ENCODE measurements at places on chromosomes 2 and 18.

- no peak for DNase-seq
Measured at GRCh38 chr2:68811364-68811763, 59.8 kb downstream of the BMP10 start.

DNA sequence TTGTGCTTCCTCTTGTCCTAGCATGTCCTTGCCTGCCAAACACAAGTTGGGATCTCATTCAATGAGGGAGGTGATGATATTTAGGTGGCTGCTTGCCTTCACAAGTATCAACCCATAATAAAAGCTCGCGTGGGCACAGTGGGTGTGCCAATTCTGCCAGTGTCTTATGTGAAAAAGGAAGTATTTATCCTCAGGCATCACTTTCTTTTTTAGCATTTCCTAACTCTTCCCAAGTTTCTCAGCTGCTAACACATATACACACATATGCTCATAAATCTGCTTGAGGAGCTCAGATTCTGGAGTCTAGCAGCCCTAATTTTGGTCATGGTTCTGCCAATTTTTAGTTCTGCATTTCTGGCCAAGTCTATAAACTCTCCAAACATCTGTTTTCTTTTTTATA is 319.5 kb upstream of the HNMT start:
- DNase-seq, result no peak

- no peak for DNase-seq
Measured at GRCh38 chr2:27209621-27210401, 2.0 kb upstream of the ATRAID start.

GRCh38 chr2:73728043-73728442 is 9.1 kb downstream of the TPRKB start:
- no peak for DNase-seq

GRCh38 chr2:144354953-144355352 is 165.0 kb downstream of the ZEB2 start:
- DNase-seq, result no peak

DNA sequence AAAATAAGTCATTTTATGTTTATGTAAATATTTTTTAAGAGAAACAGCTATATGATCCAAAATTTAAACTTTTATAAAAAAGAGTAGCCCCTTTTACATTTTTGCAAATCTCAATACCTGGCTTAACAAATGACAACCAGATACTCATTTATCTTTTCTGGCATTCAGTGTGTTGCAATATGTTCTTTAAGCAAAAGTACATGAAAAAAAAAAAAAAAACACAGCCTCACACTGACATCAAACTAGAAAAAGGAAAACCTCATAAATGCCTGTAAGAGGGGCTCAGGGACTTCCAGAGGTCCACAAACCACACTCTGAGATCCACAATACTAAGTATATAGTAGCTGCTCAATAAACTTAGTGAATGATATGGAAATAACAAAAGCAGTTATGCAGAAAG is 21.9 kb downstream of the PPP4R3B start:
- DNase-seq, result no peak

DNA sequence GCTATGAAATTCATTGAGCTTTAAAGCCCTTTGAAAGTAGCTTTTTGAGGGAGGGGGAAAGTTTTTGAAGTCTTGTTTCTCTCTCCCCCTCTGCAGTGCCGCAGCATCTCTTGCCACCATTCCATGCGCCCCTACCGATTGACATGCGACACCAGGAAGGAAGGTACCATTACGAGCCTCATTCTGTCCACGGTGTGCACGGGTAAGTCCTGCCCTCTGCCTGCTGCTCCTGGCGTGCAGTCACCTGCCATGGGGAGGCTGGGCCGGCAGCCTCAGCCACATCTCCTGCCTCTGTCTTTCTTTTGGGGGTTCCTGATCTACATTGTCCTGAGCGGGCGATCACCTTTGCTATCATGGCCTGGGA is 191.6 kb downstream of the GLI2 start:
- DNase-seq, result no peak

Data from stimulated activated CD8-positive, alpha-beta memory T cell treated with anti-CD3 and anti-CD28 coated beads, Interleukin-12 subunit alpha, Interleukin-12 subunit beta, amount 100 ng/mL, for 4 hours (primary cell).